ENCODE measurements at places on chromosomes 4 and X. TPM values are rescaled to one million over a fixed set of nuclear protein-coding genes. Genes with fewer than 3 reads are reported as not detected.

Gene PDZD4
- polyA plus RNA-seq = 12.5 TPM

Gene SPANXA1
- polyA plus RNA-seq = not detected

Gene GPC3
- 1,308 TPM for polyA plus RNA-seq

Gene MSN
- 228 TPM for polyA plus RNA-seq

DNA sequence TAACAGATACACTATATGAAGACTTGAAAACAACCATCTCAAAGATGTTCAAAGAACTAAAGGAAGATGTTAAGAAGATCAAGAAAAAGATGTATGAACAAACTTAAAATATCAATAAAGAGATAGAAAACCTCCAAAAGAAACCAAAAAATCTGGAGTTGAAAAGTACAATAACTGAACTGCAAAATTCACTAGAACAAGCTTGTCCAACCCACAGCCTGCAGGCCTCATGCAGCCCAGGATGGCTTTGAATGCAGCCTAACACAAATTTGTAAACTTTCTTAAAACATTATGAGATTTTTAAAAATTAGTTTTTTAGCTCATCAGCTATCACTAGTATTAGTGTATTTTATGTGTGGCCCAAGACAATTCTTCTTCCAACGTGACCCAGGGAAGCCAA lies 77.0 kb upstream of the DCTD start:
- DNase-seq = no peak
